Activated naive CD4-positive, alpha-beta T cell treated with Interleukin-2 at 50 U/mL for 16 hours (primary cell): ENCODE measurements at places on chromosomes 13 and 19.
A peak's percentile ranks its signal among the peaks of the same experiment; 100 is the strongest.

GRCh38 chr13:108060111-108060510 lies 155.2 kb downstream of the LIG4 start:
- no peak for DNase-seq

GRCh38 chr13:23680845-23681669 lies 110.8 kb downstream of the TNFRSF19 start:
- no peak for DNase-seq

DNA sequence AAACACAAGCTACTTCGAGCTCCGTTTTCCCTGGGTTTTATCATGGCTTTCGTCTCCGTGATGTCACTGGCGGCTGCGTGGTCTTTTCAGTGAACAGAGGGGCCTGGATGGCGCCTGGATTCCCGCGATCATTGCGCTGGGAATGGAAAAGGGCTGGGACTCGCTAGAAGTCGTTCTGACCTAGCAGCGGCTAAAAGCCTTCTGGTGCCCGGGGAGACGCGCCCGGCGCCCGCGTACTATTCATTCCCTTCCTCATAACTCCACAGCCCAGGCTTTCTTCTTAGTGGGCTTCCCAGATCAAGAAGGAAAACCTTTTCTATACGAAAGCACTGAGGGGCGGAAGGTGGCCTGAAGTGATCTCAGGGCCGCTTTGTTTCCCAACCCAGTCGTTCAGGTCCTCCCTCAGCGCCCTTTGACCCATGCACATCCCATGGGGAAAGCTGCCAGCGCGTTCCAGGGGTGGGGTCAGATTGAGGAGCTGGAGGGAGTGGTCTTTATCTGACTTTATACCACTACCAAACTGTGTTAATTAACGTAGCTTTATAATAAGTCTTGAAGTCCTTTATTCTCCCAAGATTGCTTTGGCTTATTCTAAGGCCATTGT lies 96.6 kb downstream of the ELF1 start:
- DNase-seq, result no peak

GRCh38 chr13:66842766-66843165 lies 387.4 kb downstream of the PCDH9 start:
- DNase-seq, result no peak

- peak; percentile 53 for DNase-seq
Observed at GRCh38 chr13:46751811-46752635, 44.9 kb downstream of the ESD start.

DNA sequence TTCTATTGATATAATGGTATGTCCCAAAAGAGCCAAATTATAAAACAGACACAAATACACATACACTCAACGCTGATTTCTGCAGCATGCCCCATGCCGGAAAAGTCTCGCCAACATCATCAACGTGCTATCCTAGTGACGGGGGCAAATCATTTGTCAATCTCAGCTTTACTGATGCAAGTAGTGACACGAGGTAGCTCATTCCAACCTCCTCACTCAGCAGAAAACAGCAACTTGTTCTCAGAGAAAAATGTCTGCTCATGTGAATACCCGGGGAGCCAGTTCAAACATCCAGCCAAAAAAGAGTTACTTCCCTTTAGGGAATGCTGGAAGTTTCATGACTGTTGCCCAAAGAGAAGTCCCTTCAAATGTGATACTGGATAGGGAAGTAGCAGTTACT lies 46.3 kb downstream of the SOX21 start:
- DNase-seq, result no peak

GRCh38 chr19:48424694-48425219 lies 21.0 kb upstream of the GRWD1 start:
- no peak for DNase-seq

- DNase-seq, result no peak
Observed at GRCh38 chr13:94550062-94550738, 45.8 kb downstream of the TGDS start.

DNA sequence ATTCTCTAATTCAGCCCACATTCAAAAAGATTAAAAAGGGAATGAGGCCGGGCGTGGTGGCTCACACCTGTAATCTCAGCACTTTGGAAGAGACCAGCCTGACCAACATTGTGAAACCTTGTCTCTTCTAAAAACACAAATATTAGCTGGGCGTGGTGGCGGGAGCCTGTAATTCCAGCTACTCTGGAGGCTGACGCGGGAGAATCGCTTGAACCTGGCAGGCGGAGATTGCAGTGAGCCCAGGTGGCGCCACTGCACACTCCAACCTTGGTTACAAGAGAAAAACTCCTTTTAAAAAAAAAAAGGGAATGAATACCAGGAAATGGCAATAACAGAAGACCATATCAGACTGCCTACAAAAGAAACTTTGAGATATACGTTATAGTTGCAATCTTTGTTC lies 1244.5 kb downstream of the PCDH9 start:
- DNase-seq, result no peak

DNA sequence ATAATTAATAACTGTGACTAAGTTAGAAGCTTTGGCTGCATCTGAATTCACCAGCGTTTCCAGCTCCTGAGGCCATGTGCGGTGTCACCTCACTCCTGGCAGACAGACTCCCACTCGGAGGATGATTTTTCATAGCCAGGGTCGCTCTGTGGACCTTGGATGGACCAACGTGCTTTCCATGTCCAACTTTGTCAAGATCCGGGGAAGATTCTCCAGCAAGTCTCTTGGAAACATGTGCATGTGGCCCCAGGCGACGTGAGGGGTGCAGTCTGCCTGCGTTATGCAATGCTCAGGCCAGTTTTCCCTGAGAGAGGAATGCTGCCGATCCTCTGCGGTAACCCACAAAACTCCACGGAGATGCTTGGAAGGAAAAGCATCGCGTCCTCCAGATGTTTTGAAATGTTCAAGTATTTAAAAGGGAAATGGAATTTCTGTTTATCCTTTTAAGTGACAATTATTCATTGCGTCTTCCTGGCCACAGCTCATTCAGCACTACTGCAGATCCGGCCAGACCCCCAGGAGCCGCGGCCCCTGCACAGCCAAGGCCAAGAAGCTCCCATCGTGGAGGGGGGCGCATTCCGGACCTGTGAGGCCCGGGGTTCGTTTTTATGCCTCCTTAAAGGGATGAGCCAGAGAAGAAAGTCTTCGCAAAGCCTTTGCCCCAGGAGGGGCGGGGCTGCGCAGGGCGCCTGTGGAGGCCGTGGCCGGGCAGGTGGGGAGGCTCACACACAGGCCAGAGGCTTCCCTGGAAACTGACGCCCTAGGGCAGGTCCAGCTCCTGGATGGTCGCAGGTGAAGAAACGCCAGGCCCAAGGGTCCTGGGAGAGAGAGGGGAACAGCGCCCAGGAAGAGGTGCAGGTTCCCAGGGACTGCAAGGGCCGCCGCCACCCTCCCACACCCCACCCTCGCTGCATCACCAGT lies 46.0 kb downstream of the C13orf46 start:
- DNase-seq, result no peak

GRCh38 chr13:31588893-31589292 lies 150.4 kb upstream of the RXFP2 start:
- no peak for DNase-seq

- no peak for DNase-seq
Observed at GRCh38 chr19:29299416-29300380, 86.7 kb upstream of the UQCRFS1 start.

DNA sequence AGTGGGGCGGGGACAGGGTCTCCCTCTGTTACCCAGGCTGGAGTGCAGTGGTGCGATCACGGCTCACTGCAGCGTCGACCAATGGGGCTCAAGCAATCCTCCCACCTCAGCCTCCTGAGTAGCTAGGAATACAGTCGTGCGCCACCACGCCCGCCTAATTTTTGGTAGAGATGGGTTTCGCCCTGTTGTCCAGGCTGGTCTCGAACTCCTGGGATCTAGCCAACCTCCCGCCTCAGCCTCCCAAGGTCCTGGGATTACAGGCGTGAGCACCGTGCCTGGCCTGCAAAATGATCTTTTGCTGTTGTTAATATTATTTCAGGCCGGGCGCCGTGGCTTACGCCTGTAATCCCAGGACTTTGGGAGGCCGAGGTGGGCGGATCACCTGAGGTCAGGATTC lies 621 bp upstream of the TGDS start:
- DNase-seq, result no peak

GRCh38 chr19:30066781-30067759 lies 125.0 kb downstream of the URI1 start:
- DNase-seq, result no peak
